ENCODE measurements at places on chromosomes 13 and 19.

GRCh38 chr19:49895566-49896297 lies 955 bp downstream of the IL4I1 start:
- no peak for DNase-seq

DNA sequence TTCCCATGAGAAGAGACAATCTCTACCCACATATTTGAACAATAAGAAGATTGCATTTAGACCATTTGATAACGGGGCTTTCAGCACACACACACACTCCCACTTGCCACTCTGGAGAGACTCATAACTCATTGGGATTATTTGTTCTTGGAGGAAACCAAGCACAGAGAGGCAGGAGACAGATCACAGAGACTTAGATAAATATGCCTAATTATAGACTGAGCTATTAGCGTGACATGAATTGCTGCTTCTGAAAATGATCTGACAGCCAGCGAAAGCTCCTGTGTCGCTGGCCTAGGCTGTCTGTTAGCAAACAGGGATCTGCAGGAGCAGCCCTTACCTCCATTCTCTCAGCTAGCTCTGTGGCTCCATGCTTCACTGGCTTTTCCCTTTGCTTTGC lies 111.4 kb downstream of the CCNA1 start:
- DNase-seq, result no peak

DNA sequence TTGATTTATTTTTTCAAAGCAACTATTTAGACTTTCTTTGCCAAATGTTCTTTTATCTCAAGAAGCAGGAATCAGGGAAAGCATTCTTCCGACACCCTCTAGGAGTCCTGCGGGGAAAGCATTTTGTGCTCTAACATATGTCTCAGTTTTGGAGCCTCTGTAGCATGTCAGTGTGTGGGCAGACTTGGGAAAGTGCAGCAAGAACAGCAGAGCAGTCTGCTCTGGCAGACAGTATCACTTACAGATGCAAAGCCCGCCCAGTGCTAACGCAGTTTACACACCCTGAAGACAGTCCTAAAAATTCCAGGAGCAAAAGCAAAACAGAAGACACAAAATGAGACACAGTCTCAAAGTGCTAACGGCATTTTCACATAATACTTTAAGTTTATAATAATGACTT lies 393.5 kb downstream of the KLF12 start:
- no peak for DNase-seq

- DNase-seq, result no peak
Measured at GRCh38 chr13:40558656-40559055, 107.8 kb downstream of the FOXO1 start.

GRCh38 chr13:34421347-34421719 lies 520.7 kb upstream of the NBEA start:
- DNase-seq, result no peak

DNA sequence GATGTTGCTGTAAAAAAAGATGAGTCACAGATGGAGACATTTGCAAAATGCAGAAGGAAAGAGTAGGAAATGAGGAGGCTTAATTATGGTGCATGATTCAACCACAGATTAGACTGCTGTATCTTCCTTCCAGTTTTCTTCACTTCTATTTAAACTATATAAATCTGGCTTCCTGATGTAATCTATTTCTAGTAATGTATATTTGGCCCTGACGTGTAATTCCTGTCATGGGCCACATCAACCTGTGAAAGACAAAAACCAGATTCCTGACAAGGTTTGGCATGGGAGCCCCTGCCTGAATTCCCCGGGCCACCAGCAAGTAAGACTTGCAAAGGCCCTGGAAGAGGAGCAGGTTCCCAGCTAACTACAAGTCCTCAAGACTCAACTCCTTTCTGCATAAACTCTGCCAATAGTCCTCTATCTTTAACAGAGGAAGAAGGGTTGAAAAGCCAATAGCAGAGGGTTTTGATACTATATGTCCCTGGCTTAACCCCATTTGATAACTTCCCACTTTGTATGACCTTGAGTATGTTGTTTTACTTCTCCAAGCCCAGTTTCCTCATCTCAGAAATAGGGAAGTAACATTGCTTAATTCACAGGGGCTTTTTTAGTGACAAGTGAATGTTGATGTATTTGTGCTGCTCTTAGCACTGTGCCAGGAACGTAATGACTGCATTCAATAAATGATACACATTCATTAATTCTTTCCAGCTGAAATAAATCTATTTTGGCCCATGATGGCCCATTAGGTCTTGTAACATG lies 172.7 kb downstream of the SPRY2 start:
- no peak for DNase-seq

GRCh38 chr19:11423164-11423790 lies 4.2 kb upstream of the RGL3 start:
- DNase-seq, result no peak

DNA sequence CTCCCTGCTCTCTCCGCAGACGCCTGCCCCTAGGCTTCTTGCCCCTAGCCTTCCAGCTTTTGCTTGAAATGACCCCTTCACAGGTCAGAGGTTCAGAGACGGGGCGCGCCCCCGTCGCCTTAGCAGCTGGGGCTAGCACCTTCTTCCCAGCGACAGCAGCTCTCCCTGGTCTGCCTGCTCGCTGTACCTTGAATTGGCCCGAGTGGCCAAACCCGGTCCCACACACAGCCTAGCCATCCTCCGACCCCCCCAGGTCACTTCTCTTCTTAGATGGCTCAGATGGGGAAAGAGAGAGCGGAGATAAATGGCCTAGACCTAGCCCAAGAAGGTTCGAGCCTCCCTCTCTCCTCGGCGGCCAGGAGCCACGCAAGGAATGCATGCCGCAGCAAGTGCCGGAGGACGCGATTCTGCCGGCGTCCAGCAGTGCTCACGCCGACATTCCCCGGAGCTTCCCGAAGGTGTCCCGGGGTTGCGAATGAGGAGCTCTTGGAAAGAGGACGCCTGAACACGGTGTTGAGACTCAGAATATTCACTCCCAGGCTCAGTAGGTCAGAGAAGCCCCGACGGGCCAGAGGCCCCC lies 1.3 kb downstream of the CDX2 start:
- DNase-seq, result no peak

- no peak for DNase-seq
Measured at GRCh38 chr19:18941628-18942354, 774 bp upstream of the HOMER3 start.
